IPS DF 6.9 (cell line): ENCODE measurements at places on chromosomes 5 and 9.

GRCh38 chr5:54628050-54628449 is 110.5 kb downstream of the SNX18 start:
- H3K27me3 ChIP-seq = no peaks in the 10 kb centered on the region
- no peaks in the 10 kb centered on the region for H3K4me1 ChIP-seq
- H3K36me3 ChIP-seq = no peaks in the 10 kb centered on the region
- no peak overlapping the region for H3K27ac ChIP-seq
- no peak overlapping the region for H3K4me3 ChIP-seq
- DNase-seq = no peak

DNA sequence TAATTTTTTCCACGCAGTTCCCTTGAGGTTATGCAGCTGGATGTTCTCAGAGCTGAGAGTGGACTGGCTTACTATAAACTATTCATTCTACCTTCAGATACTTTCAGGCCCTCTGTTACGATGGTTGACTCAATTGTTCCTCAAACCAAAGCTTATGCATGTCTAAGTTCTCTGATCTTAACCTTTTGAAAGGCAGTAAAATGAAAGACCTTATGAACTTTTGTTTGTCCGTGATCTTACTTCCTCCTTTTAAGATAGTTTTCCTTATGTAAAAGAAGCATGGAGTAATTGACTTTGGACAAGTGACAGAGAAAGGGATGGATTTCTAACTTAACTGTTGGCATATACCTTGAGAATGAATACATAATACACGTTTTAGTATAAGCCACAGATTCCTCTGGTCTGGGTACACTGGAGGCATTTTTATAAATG is 575.7 kb downstream of the PDE4D start:
- H3K27ac ChIP-seq = no peak overlapping the region
- no peaks in the 10 kb centered on the region for H3K36me3 ChIP-seq
- H3K4me3 ChIP-seq = no peak overlapping the region
- no peaks in the 10 kb centered on the region; the same call in 1 of the 2 replicates for H3K27me3 ChIP-seq
- H3K4me1 ChIP-seq = peaks cover 2% of the 10 kb centered on the region; the same call in 1 of the 2 replicates

GRCh38 chr9:127340721-127341120 is 56.2 kb upstream of the SLC2A8 start:
- H3K4me3 ChIP-seq = no peak overlapping the region
- H3K27me3 ChIP-seq = no peaks in the 10 kb centered on the region
- DNase-seq = no peak
- 0 out of 2 replicates have a peak, but pooled peaks cover 2% of the 10 kb centered on the region for H3K36me3 ChIP-seq
- H3K27ac ChIP-seq = no peak overlapping the region

- H3K4me3 ChIP-seq = peak overlapping the region; percentile 3; the same call in 1 of the 2 replicates
- H3K27ac ChIP-seq = no peak overlapping the region
- H3K4me1 ChIP-seq = no peaks in the 10 kb centered on the region
- DNase-seq = no peak
- H3K27me3 ChIP-seq = no peaks in the 10 kb centered on the region; the same call in 1 of the 2 replicates
Observed at GRCh38 chr5:154647114-154647760, 107.9 kb upstream of the LARP1 start.

- H3K4me3 ChIP-seq = no peak overlapping the region
- H3K27ac ChIP-seq = no peak overlapping the region
- no peaks in the 10 kb centered on the region for H3K27me3 ChIP-seq
Observed at GRCh38 chr5:53418409-53418808, 62.0 kb upstream of the FST start.

DNA sequence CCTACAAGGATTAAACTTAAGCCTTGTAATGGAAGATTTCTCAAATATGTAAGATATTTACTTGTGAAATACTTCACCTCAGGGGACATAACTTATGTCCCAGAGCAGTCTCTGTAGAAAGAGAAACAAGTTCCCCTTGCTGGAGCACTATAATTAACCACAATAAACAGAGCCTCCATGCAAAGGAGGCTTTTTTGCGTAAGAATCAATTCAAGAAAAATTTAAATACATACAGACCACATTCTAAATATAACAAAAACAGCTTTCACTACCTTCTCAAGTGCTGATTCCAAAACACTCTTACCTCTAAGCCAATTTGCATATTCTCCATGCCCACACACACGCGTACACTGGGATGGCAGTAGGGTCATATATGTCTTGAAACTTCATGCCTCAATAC is 30.7 kb upstream of the CCNB1 start:
- H3K27ac ChIP-seq = no peak overlapping the region
- H3K27me3 ChIP-seq = no peaks in the 10 kb centered on the region
- H3K4me3 ChIP-seq = no peak overlapping the region
- no peaks in the 10 kb centered on the region for H3K36me3 ChIP-seq

- no peaks in the 10 kb centered on the region for H3K27me3 ChIP-seq
- H3K36me3 ChIP-seq = no peaks in the 10 kb centered on the region
- H3K4me1 ChIP-seq = 0 out of 2 replicates have a peak, but pooled peaks cover 2% of the 10 kb centered on the region
- H3K27ac ChIP-seq = no peak overlapping the region
- DNase-seq = no peak
Observed at GRCh38 chr5:74974451-74975091, 77.8 kb downstream of the GCNT4 start.

DNA sequence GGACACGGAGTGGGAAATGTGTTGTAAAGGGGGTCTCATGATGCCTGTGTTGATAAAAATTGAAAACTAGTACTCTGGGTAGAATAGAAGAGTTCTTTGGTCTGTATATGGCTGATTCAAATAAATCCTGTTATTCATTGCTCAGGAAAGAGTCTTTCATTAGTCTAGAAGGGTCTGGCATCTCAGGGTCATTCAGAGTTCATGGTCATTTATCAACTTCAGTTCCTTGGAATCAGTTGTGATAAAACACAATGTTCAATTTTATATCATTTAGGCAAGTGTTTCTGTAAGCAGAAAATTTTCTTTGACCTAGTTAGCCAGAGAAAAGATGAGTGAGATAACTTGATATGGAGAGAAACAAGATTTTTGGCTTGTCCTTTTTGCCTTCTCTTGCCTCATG is 36.3 kb downstream of the SPATA31D1 start:
- H3K4me3 ChIP-seq = no peak overlapping the region
- H3K4me1 ChIP-seq = no peaks in the 10 kb centered on the region
- H3K27ac ChIP-seq = no peak overlapping the region
- no peaks in the 10 kb centered on the region for H3K36me3 ChIP-seq
- no peaks in the 10 kb centered on the region for H3K27me3 ChIP-seq

DNA sequence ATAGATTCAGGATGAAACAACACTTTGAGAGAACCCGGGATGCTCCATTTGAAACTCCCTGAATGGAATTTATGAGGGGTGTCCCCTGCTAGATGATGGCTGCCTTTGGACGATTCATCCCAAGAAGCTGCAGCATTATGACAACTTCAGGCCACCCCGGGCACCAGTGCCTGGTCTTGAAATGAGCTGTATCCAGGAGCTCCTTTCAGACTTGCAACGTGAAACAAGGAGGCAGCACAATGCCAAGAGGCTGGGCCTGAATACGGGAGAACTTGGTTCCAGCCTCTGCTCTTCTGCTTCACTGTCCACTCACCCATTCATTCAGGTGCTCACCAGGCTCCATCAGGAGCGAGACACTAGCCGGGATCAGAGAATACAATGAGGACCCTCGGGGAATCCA is 78.3 kb downstream of the STK10 start:
- H3K4me3 ChIP-seq = no peak overlapping the region
- H3K27me3 ChIP-seq = no peaks in the 10 kb centered on the region
- no peak overlapping the region for H3K27ac ChIP-seq
- H3K4me1 ChIP-seq = peaks cover 2% of the 10 kb centered on the region; the same call in 1 of the 2 replicates
- no peaks in the 10 kb centered on the region for H3K36me3 ChIP-seq

DNA sequence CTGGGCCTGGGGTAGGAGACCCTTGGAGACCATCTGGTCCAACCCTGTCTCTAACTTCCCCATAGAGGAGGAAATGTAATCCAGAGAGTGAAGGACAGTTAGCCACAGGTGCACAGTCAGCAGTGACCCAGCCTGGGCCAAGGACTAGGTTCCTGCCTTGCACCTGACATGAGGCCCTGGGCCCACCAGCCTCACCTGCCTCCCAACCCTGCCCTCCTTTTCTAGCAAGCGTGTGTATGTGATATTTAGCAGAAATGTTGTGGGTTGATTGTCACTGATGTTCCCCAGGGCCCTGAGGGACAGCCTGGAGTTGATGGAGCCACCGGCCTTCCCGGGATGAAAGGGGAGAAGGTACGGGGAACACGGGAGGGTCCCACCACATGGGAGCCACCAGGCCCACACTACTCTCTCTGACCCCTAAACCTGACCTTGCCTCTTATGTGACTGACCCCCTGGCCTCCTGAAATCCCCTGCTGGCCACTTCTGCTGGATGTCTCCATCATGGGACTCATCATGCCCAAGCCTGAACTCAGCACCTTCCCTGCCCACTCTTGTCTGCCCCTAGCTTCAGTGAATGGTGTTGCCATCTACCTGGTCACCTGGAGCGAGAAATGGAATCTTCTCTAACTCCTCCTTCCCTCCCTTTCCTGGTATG is 79.2 kb upstream of the TGFBR1 start:
- no peaks in the 10 kb centered on the region for H3K36me3 ChIP-seq
- DNase-seq = no peak
- H3K27me3 ChIP-seq = no peaks in the 10 kb centered on the region
- H3K27ac ChIP-seq = no peak overlapping the region

- no peak overlapping the region for H3K27ac ChIP-seq
- H3K4me3 ChIP-seq = no peak overlapping the region
- H3K27me3 ChIP-seq = peaks cover 16% of the 10 kb centered on the region; the same call in 1 of the 2 replicates
- no peaks in the 10 kb centered on the region for H3K36me3 ChIP-seq
Observed at GRCh38 chr5:73116506-73116905, 3.9 kb upstream of the TMEM171 start.

- no peak overlapping the region for H3K4me3 ChIP-seq
- H3K4me1 ChIP-seq = no peaks in the 10 kb centered on the region
- no peak overlapping the region for H3K27ac ChIP-seq
Observed at GRCh38 chr5:1438871-1439270, 6.4 kb downstream of the SLC6A3 start.

GRCh38 chr5:73264631-73265030 is 91.6 kb downstream of the TMEM174 start:
- no peak overlapping the region for H3K27ac ChIP-seq
- no peaks in the 10 kb centered on the region; the same call in 1 of the 2 replicates for H3K27me3 ChIP-seq
- DNase-seq = no peak
- no peaks in the 10 kb centered on the region for H3K36me3 ChIP-seq

- H3K36me3 ChIP-seq = no peaks in the 10 kb centered on the region
- peaks cover 4% of the 10 kb centered on the region for H3K4me1 ChIP-seq
- no peak overlapping the region for H3K4me3 ChIP-seq
Observed at GRCh38 chr9:126635061-126635460, 21.3 kb downstream of the LMX1B start.

DNA sequence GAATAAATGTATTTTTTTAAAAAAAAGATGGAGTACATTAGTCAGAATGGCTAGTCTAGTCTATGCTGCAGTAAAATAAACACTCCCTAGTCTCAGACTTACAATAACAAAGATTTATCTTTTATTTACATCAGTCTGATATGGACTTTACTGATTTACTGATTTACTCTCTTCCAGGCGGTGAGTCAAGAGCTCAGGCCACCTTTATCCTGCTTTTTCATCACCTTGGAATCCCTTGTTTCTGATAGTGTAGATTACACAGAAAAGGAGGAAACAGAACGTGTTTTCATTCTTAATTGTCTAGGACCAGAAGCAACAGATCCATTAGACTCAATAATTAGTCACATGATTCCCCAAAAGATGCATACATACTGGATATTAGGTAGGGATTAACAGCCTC is 290.1 kb upstream of the TRPC7 start:
- no peak for DNase-seq
- H3K36me3 ChIP-seq = no peaks in the 10 kb centered on the region
- no peaks in the 10 kb centered on the region for H3K27me3 ChIP-seq
- H3K27ac ChIP-seq = no peak overlapping the region
- no peaks in the 10 kb centered on the region for H3K4me1 ChIP-seq

DNA sequence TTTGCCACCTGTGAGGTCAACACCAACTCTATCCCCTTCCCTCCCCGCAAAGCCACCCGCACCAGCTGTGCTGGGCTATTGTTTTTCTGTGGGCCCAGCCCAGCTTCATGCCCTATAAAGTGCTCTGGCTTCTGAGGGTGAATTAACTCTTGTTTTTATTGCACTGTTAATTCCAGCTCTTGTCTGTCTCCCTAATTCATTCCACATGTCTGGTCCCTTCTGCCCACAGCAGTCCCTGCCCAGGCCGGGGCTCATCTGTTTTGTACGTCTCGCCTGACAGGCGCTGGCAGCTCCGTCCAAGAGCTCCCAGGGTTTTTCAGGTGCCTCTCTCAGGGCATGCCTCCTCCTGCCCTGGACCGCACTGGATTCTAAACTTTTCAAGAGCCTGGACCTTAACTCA is 118.9 kb downstream of the PDZD2 start:
- no peaks in the 10 kb centered on the region; the same call in 1 of the 2 replicates for H3K4me1 ChIP-seq
- no peaks in the 10 kb centered on the region for H3K36me3 ChIP-seq
- H3K27ac ChIP-seq = no peak overlapping the region
- H3K27me3 ChIP-seq = no peaks in the 10 kb centered on the region; the same call in 1 of the 2 replicates

GRCh38 chr5:171355302-171355724 is 32.3 kb upstream of the NPM1 start:
- DNase-seq = no peak
- no peak overlapping the region for H3K27ac ChIP-seq
- no peaks in the 10 kb centered on the region; the same call in 1 of the 2 replicates for H3K27me3 ChIP-seq
- no peak overlapping the region for H3K4me3 ChIP-seq

DNA sequence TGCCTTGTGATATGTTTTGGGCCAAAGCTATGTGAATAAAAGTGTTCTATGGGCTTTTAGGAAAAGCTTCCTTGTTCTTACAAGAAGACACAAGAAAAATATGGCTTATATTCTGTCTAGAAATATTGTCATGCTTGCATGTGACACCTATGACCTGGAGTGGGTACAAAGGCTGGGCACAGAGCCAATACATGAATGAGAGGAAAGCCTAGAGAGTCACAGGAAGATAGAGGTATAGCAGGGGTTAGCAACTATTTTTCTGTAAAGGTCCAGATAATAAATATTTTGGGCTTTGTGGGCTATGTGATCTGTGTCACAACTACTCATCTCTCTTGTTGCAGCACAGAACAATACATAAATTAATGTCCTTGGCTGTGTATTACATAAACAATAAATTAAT is 196.6 kb upstream of the CD180 start:
- H3K27me3 ChIP-seq = no peaks in the 10 kb centered on the region
- H3K4me1 ChIP-seq = no peaks in the 10 kb centered on the region
- no peak overlapping the region for H3K4me3 ChIP-seq
- H3K36me3 ChIP-seq = no peaks in the 10 kb centered on the region

DNA sequence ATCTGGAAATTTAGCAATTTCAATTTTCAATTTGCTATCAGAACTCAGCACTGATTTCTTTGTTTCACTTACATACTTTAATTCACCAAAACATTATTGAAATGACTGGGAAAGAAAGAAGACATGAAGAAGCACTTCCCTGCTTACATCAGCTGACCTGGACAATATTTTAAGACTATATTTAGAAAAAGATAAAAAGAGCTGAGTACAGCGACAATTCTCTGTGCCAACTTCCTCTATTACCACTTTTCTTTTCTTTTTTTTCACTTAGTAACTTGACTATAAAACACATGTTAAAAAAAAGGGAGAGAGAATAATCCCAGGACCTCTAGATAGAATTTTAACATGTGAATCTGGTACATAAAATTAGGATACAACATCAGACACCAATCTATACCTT is 35.6 kb downstream of the MEF2C start:
- no peak overlapping the region for H3K27ac ChIP-seq
- H3K4me1 ChIP-seq = no peaks in the 10 kb centered on the region
- H3K4me3 ChIP-seq = no peak overlapping the region
- DNase-seq = no peak

- H3K27me3 ChIP-seq = no peaks in the 10 kb centered on the region
- no peak overlapping the region for H3K27ac ChIP-seq
- no peak overlapping the region for H3K4me3 ChIP-seq
- DNase-seq = no peak
- H3K4me1 ChIP-seq = no peaks in the 10 kb centered on the region
- no peaks in the 10 kb centered on the region for H3K36me3 ChIP-seq
Observed at GRCh38 chr5:53368516-53368915, 111.9 kb upstream of the FST start.

- H3K27ac ChIP-seq = no peak overlapping the region
- no peaks in the 10 kb centered on the region for H3K36me3 ChIP-seq
- no peak for DNase-seq
Observed at GRCh38 chr5:120778491-120779484, 314.7 kb downstream of the PRR16 start.
